Colonic mucosa (tissue), 4 donors: ENCODE measurements at places on chromosomes 5 and 9. TPM values are rescaled to one million over a fixed set of nuclear protein-coding genes. Genes with fewer than 3 reads are reported as not detected.

Gene SLC1A1
- 25.0 TPM for total RNA-seq

Gene GPR151
- not detected for total RNA-seq

Gene SH3PXD2B
- total RNA-seq: 12.2 TPM

Gene TIMD4
- 0.42 TPM for total RNA-seq

Gene ADCY2
- 0.67 TPM for total RNA-seq

Gene CAVIN4
- not detected for total RNA-seq

Gene ROR2
- 9.1 TPM for total RNA-seq

DNA sequence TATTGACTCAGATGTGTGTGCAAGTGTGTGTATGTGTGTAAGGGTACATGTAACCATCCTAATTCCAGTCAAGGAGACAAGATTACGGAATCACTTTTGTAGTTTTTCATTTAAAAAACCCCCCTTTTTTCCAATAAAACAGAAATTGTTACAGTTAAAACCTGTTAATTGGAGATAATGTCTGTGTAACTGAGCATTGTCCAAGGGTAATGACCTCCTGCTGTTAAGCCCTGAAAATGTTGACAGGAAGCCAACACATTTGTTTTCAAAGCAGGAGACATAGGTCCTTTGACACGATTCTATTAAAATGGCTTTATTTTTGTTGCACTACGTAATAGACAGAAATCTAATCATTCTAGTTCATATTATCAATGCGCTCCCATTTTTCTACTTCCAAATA, 457.3 kb upstream of the ARRDC3 start:
- no peak for DNase-seq

GRCh38 chr9:109792951-109793546, 13.1 kb downstream of the PALM2AKAP2 start:
- DNase-seq: no peak

DNA sequence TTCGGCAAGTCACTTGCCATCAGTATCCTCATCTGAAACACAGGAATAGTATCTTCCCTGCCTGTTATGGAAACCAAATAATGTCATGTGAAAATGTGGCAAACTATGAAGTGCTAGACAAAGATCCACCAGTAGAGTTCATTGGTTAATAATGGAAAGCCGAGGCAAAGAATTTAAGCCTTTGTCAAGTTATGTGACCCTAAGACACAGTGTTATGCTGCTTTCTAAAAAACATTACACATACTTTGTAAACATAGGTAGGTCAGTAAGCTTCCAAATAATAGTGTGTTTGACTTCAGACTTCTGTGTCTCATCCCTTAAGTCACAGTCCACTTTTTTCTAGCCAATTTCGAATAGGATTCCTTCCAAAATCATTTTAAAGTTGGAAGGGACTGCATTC, 6.0 kb downstream of the PTAR1 start:
- DNase-seq: no peak

GRCh38 chr9:16986556-16986955, 116.1 kb upstream of the BNC2 start:
- no peak for DNase-seq

DNA sequence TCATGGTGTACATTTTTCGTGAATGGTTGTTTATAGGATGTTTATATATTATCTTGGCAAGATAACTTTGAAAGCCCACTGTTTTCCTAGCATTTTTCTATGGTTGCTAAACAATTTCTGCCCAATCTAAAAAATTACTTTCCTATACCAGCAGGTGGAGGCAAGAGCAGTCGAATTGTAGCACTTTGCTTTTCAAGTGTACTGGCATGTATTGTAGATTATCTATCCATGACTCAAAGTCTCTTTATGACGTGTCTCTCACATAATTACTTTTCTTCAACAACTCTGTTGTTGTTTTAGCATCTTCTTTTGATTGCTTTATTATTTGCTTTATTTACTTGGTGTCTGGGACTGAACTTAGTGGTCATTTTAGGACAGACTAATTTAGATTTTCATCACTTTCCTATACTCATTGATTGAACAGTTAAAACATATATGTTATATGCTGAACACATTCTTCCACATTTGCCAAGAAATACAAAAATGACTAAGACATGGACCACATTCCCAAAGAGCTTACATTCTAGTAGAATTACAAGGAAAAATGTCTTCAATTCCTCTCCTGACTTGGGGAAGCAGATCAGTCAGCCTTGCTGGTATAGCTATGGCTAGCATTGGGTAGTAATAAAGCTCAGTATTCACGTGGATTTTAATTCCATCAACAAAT, 20.7 kb downstream of the NLN start:
- DNase-seq: no peak

DNA sequence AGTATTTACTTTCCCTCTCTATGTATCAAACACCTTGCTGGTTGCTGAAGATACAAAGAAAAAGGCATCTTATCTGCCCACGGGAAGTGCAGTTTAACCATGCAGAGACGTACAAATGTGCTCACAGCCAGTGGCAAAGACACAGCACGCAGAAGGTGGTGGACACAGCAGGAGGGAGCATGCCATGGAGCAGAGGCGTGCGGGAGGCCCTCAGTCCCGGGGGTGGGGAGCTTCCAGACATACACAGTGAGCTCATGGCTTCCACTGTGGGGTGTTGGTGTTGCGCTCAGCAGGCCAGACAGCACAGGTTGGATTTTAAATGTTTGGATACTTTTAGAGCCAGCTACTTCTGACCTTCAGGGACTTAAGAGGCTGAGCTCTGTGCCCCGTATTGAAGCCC, 8.8 kb upstream of the BARX1 start:
- DNase-seq: peak; percentile 3

DNA sequence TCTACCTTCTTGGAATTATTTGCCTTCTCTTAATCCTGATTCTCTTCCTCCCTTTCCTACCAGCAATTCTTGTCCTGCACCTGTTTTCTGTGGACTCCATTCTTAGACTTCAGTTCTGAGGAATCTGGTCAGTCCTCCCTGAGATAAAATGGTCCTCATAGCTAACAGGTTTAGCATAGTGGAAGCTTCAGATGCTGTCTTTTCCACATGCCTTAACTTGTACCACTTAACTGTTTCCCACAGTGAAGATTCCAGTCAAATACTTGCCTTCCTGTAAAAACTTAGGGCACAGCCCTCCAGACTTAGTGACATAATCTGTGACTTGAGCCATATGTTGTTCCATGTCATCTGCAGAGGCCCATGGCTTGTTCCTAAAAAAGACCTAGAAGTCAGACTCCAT, 261.3 kb downstream of the CWC27 start:
- DNase-seq: no peak

DNA sequence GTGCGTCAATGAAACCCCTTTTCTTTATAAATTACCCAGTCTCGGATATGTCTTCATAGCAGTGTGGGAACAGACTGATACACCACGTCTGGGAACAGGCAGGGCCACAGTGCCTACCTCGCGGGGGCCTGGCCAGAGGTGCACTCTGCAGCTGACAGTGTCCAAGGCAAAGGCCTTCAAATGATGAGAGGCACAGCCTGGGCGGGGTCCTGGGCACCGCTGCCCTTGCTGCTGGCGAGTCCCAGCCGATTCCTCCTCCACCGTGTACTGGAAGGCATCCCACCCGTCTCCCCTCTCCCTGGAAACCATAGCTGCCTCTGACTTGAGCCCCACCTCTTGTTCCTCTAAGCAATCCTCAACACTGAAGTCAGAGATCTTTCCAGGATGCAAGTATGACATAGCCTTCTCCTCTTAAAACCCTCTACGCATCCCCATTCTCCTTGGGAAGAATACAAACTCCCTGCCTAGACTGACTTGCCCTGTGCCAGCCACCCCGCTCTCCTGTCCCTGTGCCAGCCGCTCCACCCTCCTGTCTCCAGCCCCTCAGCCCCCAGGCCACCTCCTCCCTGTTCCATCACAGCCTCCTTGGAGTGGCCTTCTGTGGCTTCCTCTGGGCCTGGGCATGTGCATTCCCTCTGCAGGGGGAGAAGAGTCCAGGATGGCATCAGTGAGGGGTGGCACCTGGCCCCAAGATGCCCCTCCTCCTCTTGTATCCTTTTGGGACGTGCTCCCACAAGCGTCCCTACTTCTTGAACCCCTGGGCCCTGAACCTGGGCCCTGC, 8.1 kb upstream of the COL5A1 start:
- no peak for DNase-seq

DNA sequence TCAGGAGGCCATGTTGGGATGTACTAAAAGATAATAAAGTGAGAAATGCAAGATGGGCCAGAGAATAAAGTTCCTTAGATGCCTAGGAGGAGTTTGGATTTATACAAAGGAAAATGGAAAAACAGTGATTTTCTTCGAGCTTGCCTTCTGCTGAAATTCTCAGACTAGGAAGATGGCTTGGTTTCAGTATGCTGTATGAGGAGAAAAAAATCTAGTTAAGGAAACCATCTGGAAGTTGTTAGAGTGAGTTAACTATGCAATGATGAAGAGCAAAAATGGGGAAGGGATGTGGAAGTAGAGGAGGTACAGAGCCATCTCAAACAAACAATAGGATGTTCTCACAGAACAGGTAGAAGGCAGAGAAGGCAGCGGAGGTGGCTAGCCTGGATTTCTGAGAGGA, 162.9 kb upstream of the FTMT start:
- no peak for DNase-seq

DNA sequence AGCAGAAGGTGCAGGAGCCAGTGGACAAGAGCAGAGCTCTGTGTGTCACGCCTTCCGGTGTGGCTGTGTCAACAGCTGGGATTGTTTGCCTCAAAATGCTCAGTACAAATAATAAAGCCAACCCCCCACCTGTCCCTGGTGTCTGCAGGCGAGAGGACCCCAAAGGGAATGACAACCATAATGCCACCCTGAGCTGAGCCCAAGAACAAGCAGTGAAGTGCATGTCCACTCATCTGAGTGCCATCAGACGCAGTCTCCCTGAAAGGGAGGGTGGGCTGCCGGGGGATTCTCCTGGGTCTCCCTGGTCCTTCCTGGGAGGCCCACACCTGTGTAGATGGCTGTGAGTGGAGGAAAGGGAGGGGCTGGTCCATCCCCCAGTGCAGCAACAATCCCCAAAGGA, 328.8 kb upstream of the IRX1 start:
- DNase-seq: no peak

DNA sequence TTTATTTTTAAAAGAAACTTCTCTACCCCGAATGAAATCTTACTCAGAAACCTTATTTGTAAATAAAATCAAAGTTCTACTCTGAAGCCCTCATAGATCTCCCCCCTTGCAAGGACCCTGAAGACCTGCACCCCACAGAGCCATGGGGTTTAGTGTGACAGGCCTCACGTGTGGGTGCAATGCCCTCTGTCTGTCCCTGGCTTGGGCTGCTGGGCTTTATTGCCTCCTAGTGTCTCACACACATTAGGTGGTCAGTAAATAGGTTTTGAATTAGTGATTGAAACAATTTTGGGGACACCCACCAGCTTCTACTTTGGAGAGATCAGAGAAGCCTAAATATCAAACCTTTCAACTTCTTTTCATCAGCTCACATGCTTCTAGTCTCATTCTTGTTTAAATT, 403.7 kb downstream of the KDM4C start:
- no peak for DNase-seq

DNA sequence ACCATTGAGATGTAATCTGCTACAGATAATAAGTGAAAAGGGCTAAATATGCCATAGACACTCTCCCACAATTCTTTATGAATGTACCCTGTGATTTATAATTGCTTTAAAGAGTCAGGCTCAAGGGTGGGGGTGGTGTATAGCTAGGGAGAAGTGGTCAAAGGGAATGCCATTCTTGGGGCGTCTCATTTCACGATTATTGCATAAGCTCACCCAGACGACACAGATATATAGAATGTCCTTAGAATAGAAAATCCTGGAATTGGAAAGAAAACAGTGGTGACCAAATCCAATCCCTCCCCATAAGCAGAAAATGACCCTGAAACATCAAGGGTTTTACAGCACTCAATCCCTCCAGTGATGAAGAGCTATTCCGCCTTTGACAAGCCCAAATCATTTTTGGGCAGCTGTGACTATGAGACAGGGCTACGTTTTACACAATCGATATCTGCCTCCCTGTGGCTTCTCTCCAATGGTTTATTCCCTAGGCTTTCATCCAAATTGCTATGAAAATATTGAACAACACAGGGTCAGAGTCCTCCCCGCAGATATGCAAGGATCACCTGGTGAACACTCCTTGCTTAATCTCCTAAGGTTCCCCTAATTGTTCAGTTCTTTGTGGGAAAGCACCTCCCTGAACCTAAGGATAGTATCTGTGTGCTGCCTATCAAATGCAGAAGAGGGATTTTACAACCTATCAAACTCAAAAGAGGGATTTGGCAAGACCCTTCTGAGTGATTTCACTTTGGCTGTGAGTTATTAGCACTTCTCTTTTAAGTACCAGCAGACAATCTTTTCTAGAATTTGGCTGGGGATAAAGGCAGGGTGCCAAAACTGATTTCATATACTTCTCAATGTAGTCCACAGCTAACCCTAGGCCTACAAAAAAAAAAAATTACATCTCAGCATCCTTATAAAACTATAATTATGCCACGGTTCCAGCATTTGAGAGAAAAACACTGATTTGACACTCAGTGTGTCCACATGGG, 144.9 kb upstream of the CDH6 start:
- peak; percentile 48 for DNase-seq

- DNase-seq: no peak
Observed at GRCh38 chr5:125005266-125005665, 258.8 kb upstream of the ZNF608 start.

DNA sequence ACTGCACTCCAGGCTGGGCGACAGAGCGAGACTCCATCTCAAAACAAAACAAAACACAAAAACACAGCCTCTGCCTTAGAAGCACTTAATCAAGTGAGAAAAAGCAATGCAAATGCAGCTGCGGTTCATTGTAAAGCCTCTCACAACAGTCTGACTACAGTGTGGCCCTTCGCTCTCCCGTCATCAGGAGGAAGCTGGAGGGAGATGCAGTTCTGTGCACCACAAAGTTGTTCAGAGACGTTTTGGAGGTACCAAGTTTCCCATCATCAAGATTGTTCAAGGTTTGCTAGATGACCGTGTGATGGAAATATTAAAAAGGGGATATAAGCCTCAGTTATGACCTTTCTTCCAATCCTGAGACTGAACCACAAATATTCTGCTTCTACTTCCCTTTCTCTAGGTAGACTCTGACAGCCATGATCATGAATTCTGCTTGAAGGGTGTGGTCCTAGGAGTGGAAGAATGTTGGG, 40.9 kb downstream of the SEC61B start:
- DNase-seq: no peak

- no peak for DNase-seq
Observed at GRCh38 chr5:157348049-157348400, 82.1 kb downstream of the CYFIP2 start.

DNA sequence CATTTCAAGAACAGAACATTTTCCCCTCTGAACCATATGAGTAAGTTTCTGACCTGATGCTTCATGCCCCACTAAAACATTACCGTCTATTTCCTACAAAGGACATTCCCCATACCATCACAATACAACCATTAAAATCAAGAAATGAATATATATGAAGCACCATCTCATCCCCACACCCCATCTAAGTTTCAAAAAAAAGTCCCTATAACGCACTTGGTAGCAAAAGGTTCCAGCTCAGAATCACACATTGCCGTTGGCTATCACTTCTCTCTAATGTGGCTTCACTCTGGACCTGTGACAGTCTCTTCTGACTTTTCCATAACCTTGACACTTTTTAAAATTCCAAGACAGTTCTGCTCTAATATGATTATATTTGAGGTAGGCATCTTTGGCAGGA, 5.9 kb downstream of the EMB start:
- no peak for DNase-seq

GRCh38 chr5:143920772-143921171, 108.8 kb downstream of the HMHB1 start:
- DNase-seq: no peak
